ENCODE measurements at places on chromosomes 2 and 18. TPM values are rescaled to one million over a fixed set of nuclear protein-coding genes. Genes with fewer than 3 reads are reported as not detected.

SLC23A3 gene
- polyA plus RNA-seq, result 0.35 TPM

CTAGE1 gene
- polyA plus RNA-seq, result not detected

ATOH8 gene
- polyA plus RNA-seq, result 0.74 TPM

SOWAHC gene
- 3.1 TPM for polyA plus RNA-seq

SALL3 gene
- polyA plus RNA-seq, result 24.5 TPM

PDE1A gene
- not detected for polyA plus RNA-seq

PIAS2 gene
- polyA plus RNA-seq, result 22.8 TPM

ERBB4 gene
- polyA plus RNA-seq, result 1.3 TPM
